GM03348 (cell line): ENCODE measurements at places on chromosomes 7 and 10.

DNA sequence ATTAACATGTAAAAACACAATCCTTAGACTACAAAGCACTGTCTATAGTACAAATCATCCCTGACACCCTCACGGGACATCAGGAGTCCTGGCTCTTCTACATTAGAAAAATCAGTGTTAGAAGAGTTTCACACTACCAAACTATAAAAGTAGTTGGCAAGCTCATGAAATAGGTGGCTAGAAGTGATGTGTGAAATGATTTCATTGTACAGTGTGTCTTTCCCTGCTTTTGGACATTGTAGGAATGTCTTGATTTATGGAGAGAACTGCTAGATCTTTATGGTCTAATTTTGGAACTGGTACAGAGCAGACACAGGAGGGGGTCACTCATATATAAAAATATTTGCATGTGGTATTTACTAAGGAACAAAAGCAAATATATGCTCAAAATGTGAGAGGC is 33.2 kb downstream of the SEMA3A start:
- DNase-seq: no peak

GRCh38 chr7:154931906-154932305 is 71.0 kb downstream of the PAXIP1 start:
- no peak for DNase-seq

DNA sequence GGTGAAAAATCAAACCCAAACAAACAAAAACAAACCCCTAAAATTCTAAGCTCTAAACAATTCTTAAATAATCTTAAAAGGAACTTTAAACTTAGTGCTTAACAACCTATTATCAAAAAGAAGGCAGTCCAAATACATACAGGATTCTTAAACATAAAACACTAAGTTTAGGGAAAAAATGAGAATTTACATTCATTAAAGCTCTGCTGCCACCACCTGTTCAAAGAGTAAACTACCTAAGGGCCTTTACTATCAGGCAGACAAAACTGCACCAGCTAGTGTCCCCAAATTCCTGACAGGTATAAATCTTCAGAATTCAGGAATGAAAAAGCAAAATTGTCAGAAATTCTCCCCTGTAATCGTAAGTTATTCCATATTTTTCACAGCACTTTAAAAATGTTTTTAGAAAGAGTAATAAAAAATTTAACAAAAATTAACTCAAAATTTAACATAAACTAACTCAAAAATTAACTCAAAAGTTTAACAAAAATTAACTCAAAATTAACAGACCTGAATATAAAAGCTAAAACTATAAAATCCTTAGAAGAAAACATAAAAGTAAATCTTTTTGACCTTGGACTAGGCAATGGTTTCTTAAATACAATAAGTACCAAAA is 55.1 kb downstream of the PDZD8 start:
- DNase-seq: peak; percentile 22

GRCh38 chr10:81013771-81014170 is 476.1 kb downstream of the SH2D4B start:
- DNase-seq: no peak

DNA sequence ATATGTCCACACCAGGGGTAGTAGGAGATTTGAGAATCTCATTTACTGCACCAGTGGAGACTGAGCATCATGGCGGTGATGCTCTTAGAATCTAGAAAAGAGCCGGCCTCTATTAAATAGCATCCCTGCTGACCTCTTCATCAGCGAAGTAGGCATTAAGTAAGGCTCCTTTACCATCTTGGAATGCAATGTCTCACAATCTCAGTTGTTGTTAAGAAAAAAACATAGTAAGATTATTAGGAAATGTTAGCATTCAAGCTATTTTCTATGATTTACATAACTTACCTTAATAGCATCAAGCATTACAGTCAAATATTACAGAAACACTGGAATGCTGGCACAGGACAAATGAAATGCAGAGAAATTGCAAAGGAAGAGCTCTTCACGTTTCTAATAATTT is 54.5 kb downstream of the ORC5 start:
- DNase-seq: no peak

DNA sequence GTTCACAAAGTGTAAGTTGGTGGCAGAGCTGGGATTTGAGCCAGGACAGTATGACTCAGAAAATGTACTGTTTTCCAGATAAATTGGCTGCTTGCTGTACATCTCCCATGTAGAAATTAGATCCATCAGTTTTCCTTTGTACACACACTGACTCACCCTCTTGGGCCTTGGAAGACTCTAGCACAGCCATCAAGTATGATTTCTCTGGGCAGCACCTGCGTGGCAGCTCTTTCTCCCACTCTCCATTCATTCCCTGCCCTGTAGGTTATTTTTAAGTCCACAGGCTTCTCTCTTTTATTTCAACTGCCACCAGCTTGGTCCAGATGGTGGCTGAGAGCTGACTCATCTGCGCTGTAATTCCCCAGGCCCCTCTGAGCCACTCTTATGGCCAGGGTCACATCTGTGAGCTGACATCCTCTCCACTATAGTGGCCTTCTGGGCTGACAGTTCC is 28.3 kb upstream of the SDK1 start:
- no peak for DNase-seq

- no peak for DNase-seq
Measured at GRCh38 chr10:90982406-90983008, 61.6 kb upstream of the ANKRD1 start.

DNA sequence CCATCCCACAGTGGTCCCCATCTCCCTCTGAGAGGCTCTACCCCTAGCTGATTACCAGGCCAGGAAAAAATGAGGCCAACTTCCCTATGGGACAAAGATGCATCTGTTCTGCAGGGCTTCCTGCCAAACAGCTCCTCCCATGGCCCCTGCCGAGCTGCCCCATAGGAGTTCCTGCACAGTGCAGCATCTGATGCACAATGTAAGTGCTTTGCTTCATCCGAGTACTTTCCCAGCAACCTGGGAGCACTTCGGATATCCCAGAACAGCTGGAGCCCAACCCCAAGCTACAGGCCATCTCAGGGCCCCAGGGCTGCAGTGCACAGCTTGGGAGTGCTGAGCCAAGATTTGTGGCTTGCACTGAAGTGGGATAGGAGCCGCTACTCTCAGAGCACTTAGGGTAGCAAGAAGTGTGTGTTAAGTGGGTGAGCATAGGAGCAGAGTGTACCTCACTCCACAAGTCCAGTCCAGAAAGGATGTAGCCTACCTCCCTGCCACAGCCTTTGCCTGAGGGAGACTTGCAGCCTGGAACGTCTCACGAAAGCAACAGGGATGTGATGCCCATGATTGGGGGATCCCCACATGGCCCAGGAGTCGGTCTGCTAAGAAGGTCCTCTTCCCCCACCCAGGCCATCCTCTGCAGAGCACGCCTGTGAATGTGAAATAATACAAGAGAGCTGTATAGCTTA is 209.6 kb upstream of the VWC2 start:
- no peak for DNase-seq

- DNase-seq: peak; percentile 86
Measured at GRCh38 chr10:86711513-86712316, 43.4 kb downstream of the LDB3 start.

GRCh38 chr7:20199015-20199737 is 18.0 kb downstream of the MACC1 start:
- DNase-seq: peak; percentile 47

- peak; percentile 48 for DNase-seq
Measured at GRCh38 chr7:15839416-15840100, 153.1 kb upstream of the MEOX2 start.

DNA sequence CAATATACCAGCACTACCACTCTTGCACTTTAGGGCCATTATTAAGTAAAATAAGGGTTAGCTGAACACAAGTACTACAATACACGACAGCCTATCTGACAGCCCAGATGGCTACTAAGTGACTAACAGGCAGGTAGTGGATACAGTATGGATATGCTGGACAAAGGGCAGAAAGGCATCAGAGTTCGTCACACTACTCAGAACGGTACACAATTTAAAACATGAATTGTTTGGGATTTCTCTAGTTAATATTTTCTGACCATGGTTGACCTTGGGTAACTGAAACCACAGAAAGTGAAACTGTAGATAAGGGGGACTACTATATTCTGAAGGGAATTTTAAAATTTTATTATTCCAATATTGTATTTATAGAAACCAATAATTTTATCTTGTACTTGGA is 101.3 kb upstream of the SKAP2 start:
- no peak for DNase-seq

GRCh38 chr7:69791739-69792138 is 193.5 kb downstream of the AUTS2 start:
- no peak for DNase-seq

DNA sequence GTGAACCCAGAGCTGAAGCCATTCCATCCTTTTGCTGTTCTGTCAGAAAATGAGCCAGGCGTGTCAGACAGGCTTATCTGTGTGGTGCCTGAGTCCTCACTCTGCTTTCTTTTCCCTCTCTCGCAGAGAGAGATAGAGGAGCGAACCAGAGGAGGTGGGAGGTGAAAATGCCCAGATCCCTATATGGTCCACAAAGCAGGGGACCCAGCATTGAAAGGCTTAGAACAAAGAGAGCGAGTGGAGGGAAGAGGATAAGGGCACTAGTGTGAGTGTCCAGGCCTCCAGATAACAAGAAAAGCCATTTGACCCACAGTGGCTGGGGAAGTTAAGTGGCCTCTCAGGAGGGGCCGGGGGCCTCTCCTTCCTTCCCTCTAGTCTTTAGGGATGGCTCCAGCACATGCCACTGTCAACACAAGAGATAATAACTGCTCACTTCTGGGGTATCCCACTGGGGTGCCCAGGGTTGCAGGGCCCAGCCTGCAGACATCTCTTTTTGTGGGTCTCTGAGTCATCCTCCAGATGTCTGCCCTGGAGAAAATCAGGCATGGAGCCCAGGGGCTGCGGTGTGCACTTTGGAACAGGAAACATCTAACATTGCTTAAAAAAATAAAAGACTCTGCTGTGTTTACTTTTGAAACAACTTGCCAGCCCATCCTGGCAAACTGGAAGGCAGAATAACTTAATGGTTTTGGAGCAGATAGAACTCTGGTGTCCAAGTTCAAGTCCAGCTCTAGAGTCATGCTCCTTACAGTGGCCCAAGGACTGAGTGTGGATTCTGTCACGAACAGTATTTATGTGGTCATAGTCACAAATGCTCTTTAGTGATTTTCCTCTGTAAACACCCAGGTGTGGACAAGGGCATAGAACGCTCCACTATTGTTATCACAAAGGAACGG is 189.5 kb downstream of the CXCL12 start:
- DNase-seq: peak; percentile 92

DNA sequence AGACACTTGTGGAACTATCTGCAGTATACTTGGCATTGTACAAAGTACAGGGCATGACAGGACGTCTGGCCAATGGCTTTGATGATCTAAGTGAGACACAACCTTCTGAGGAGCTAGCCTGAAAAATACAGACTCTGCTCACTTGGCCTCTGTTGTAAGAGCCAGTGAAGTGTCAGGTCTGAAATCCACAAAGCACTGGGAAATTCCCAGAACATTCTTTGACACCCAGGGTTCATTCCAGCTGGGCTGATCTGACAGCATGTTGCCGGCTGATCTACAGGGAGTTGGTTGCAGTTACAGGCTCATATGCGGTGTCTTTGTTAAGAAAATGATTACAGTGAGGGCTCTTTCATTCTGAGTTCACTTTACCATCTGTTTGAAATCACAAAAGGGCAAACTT is 354.6 kb downstream of the PHF14 start:
- peak; percentile 15 for DNase-seq

- peak; percentile 54 for DNase-seq
Measured at GRCh38 chr7:140621401-140622021, 19.1 kb downstream of the DENND2A start.

DNA sequence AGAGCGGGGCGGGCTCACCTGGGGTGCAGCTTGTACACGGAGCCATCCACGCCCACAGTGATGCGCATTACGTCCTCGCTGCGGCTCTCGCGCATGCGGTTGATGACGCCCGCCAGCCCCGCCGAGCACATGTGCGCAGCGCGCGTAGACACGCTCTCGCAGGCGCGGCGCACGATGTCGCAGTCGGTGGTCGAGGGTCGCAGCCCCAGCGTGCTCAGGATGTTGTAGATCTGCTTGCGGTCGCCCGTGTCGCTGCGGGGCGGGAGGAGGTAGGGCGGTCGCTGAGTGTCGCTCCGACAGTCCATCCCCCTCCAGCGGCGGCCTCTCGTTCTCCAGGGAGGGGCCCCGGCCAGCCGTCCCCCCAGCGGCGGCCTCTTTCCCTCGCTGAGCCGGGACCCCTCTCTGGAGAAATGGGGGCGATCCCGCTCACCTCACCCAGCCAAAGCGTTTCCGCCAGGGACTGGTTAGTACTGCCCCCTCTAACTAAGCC is 4.4 kb upstream of the MYL7 start:
- no peak for DNase-seq

DNA sequence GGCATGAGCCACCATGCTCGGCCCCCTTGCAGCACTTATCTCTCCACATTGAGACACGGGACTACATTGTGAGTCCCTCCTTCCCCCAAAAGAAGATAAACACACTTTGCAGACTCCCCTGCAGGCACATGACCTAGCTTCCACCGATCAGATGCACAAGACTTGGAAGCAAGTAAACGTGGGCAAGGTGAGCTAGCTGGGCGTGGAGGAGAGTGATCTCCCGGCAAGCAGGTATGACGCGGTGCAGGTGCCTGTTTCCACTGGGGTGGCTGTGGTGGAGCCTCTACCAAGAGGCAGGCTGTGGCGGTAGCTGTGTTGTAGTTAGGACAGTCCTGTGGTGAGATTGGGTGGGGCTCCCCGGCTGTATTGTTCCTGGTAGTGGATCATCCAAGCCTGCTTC is 7.7 kb upstream of the COMTD1 start:
- DNase-seq: no peak
